ENCODE measurements at places on chromosomes 1 and 21.

GRCh38 chr21:29350246-29350779, 51.6 kb downstream of the BACH1 start:
- no peak for DNase-seq

GRCh38 chr21:24096651-24097050, 1510.6 kb downstream of the MRPL39 start:
- DNase-seq, result no peak

GRCh38 chr1:204568576-204569315, 52.5 kb downstream of the MDM4 start:
- DNase-seq, result no peak

DNA sequence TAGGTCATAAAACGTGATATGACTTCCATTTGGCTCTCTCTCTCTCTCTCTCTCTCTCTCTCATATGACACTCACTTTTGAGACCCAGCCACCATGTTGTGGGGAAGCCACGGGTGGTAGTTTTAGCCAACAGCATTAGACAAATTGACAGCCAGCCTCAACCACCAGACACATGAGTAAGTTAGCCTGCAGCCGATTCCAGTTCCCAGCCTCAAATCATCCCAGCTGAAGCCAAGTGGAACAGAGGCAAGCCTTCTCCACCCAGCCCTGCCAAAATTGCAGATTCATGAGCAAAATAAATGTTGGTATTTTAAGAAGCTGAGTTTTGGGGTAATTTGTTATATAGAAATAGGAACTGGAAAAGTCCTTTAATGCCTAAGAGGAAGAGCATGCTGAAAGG, 98.0 kb upstream of the DNAH14 start:
- no peak for DNase-seq

DNA sequence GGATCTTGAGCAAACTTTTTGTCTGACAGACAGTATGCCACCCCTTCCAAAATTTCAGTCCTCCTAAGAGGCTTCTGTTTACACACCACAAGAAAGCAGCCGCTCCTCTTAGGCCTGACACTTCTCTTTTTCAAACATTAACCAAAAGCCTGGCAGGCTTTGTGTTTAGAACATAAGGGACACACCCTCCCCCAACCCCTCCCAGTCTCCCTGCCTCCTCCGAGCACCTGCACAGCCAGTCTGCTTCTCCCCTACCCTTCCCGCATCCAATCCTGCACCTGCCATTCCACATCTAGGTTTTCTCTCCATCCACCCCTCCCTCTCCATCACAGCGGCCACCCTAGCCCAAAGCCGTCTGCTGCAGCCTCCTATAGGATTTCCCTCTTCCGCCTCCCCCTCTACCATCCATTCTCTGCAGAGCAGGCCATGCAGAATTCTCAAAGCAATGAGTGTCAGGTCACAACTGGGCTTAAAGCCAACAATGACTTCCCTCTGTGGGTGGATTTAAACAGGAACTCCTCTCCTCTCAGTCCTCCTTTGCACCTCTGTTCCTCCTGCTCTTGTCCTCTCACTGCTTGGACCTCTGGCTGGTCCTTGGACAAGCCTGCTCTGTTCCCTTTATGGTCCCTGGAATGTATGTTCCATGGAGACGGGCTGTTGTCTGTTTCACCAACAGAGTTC, 478.2 kb downstream of the NPHP4 start:
- DNase-seq, result no peak

- no peak for DNase-seq
Measured at GRCh38 chr1:206952171-206952570, 5.9 kb upstream of the PIGR start.

GRCh38 chr1:229006121-229006870, 264.6 kb upstream of the RAB4A start:
- no peak for DNase-seq

DNA sequence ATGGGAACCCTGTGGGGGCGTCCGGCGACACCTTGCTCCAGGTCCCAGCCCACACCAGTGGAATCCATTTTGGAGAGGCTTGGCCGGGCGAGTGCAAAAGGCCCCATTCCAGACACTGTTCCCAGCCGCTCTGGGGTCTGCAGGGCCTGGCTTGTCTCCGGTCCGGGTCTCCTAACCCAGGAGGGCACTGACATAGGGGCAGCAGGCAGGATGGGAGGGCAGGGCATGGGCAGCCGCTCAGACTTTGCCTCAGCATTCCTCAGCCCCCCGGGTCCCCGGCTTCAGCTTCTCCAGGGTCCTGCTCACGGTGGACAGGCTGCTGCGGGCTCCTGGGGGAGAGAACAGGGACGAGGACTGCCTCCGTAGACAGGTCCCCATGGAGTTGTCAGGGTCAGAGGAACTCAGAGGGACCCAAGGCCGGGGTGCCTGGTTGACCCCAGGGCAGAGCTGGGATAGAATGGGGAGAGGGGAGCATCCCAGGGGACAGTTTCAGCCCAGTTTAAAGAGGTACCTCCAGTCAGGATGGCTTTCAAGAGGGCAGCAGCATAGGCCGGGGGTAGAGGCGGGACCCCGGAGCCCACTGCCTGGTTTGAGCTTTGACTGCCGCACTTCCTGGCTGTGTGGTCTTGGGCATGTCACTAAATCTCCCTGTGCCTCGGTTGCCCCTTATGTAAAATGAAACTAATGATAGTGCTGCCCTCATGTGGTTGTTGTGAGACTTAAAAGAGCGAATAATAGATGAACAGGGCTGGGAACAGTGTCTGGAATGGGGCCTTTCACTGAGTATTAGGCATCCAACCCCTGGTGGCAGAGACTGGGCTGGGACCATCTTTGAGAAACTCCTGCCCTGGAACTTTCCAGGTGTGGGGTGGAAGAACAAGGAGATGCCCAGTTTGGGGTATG, 3.7 kb downstream of the KNCN start:
- DNase-seq, result no peak

- no peak for DNase-seq
Measured at GRCh38 chr1:236677641-236678235, 8.6 kb upstream of the ACTN2 start.

DNA sequence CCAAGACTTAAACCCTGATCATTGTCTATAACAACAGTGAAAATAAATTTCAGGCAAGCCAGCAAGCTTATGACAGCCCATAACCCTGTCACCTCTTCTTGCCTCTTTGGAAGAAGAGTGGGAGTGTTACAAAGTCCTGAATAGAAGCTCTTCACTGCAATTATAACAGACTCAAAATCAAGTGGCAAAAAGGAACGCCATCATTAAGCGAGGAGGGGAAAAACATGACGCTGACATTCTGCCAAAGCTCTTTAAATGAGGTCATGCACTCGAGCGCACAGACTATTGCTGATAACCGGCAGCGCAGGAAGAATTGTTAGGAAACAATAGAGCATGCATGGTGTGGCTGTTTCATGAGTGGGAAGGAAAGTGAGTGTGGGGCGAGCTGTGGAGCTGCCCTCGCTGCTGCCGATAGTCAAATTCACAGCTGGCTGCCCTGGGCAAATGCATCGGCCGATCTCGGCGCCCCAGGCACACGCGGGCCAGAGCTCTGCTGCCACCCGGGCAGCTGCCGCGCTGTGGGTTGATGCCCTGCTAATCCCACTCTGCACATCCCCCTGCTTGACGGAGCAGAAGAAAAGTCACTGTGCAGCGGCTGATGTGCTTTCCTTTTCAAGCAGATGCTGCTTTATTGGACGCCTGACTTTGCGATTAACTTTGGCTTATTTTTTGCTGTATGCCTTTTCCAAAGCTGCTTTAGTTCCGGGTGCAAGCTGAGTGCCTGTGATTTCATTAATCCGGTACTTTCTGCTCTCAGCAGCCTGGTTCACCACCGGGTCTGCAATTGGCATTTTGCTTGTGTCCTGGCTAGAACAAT, 102.4 kb upstream of the ST6GALNAC5 start:
- no peak for DNase-seq

GRCh38 chr1:209815931-209816341, 10.0 kb upstream of the IRF6 start:
- DNase-seq, result no peak

DNA sequence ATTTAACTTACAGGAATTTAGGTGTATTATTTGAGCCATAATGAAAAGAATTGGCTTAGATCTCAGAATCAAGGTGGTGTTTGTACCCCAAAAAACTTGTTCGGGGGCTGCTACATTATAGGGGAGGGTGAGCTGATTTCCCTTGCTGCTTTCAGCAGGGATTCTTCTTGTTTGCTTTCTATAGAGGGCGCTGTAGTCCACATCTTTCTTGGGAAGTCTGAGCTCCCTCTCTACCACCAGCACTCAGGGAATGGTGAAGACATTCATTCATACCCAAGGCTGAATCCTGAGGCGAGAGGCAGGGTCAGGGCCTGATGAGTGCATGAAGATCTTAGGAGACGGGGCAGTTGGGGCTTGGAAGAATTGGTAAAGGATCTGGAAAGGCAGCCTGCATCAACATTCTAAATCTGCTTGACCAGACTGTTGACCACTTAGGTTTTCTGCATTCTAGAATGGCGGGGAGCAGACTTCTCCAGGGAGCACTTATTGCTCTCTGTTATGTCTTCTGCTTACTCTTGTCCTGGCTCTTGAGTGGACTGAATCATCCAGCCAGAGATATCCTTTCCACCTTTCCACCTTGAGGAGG, 18.9 kb downstream of the SPATA46 start:
- DNase-seq, result no peak

DNA sequence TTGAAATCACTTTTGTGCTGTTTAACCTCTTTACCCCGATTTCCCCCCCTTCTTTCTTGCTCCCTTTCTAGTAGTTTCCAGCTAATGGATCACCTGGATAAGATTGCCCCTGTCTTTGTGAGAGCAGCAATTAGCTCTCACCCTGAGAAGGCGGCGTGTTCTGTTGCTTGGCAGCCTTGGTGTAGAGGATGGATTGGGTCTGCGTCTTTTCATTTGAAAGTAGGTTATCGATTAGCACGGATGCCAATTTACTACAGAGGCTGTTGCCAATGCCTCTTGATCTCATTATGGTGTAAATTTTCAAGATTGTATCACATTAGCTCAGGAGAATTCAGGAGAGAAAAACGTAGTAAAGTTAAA, 26.4 kb downstream of the KIF26B start:
- DNase-seq, result no peak

DNA sequence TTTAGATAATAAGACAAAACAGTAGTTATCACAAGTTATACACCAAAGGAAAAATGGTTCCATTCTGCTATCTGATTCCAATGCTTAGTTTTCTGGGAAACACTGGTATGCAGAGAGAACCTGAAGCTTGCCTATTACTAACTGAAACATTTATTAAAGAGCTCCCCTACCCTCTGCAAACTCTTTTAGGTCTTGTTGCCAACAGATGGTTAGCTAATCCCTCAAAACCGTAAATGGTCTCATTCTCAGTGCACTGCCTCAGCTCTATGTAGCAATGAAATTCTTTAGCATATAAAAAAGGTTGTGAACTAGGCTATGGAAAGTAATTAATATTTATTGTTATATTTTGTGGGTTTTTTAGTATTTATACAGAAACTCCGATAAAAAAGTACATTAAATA, 20.4 kb downstream of the C21orf91 start:
- DNase-seq, result no peak
